ENCODE measurements at places on chromosomes 7 and 10. TPM values are rescaled to one million over a fixed set of nuclear protein-coding genes. Genes with fewer than 3 reads are reported as not detected.

The STEAP4 gene
- total RNA-seq = 42.2 TPM

GRCh38 chr7:157739650-157740049 lies 402.8 kb downstream of the DNAJB6 start:
- DNase-seq = no peak

- peak; percentile 63 for DNase-seq
Measured at GRCh38 chr7:74475243-74475986, 21.7 kb downstream of the GTF2IRD1 start.

- DNase-seq = no peak
Measured at GRCh38 chr7:34869057-34869456, 168.2 kb downstream of the DPY19L1 start.

- DNase-seq = no peak
Measured at GRCh38 chr10:133079836-133080682, 7.7 kb upstream of the ADGRA1 start.

- DNase-seq = no peak
Measured at GRCh38 chr10:48480397-48481374, 124.2 kb downstream of the ARHGAP22 start.

All from mucosa of descending colon (tissue), 3 donors.